ENCODE measurements at places on chromosomes 5 and 9. TPM values are rescaled to one million over a fixed set of nuclear protein-coding genes. Genes with fewer than 3 reads are reported as not detected.

CARD9 gene
- total RNA-seq, result 0.86 TPM

- no peak for DNase-seq
Measured at GRCh38 chr9:126154869-126155268, 171.8 kb upstream of the MVB12B start.

DNA sequence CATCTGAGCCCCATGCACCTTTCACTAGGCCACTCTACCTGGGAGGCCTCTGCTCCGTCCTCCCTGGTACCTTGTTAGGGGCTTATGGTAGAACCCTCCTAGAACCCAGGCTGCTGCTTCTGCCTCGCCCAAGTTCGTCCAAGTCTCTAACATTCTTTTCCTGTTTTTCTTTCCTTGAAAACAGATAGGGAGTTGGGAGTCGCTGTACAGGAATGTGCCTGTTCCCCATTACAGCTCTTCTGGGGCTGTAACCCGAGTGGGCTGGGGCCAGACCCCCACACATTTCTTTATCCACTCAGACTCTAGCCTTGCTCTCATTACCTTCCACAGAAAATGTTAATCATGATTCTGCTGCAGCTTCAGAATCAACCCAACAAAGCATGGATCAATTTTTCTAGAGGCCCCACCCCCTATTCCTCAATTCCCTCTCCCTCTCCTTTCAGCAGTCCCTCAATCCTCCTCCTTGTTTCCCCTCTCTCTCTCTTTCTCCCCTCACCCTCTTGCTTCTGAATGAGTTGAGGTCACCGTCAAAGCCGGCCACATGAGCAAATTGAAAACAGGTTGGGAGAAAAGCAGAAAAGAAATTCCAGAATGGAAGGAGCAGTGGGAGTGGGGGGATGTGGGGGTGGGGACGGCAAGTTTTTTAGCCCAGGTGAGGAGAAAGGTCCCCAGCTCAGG is 193.8 kb upstream of the TRIM32 start:
- DNase-seq, result no peak

- no peak for DNase-seq
Measured at GRCh38 chr9:78902051-78902450, 605.1 kb downstream of the PSAT1 start.

- DNase-seq, result no peak
Measured at GRCh38 chr9:13731637-13732036, 452.1 kb upstream of the MPDZ start.

- no peak for DNase-seq
Measured at GRCh38 chr5:81409896-81410295, 16.0 kb upstream of the ACOT12 start.

GRCh38 chr9:125190361-125190801 is 778 bp upstream of the PPP6C start:
- no peak for DNase-seq

DNA sequence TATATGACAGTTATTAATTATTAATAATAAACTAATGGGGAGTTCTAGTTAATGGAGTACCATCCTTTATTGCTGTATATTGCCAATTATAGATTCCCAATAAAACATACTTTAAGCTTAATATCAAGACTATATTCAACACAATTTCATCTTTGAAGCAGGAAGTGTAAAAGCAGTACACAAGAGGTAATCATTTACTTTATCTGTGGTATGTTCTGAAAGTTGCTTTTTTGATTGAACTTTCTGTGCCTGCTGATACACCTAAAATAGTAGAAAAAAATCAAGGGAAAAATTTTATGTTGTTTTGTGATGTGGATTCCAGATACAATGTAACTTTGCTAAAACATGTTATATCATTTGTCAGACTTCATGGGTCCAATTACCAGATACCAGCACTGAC is 58.0 kb downstream of the ACO1 start:
- DNase-seq, result no peak

GRCh38 chr9:128138001-128138400 is 10.5 kb upstream of the PTGES2 start:
- DNase-seq, result no peak

SLCO6A1 gene
- not detected for total RNA-seq

EFNA5 gene
- total RNA-seq, result 0.20 TPM

GRCh38 chr5:175554296-175554695 is 75.9 kb downstream of the SFXN1 start:
- no peak for DNase-seq

GRCh38 chr9:17627641-17628040 is 48.8 kb downstream of the SH3GL2 start:
- no peak for DNase-seq

DNA sequence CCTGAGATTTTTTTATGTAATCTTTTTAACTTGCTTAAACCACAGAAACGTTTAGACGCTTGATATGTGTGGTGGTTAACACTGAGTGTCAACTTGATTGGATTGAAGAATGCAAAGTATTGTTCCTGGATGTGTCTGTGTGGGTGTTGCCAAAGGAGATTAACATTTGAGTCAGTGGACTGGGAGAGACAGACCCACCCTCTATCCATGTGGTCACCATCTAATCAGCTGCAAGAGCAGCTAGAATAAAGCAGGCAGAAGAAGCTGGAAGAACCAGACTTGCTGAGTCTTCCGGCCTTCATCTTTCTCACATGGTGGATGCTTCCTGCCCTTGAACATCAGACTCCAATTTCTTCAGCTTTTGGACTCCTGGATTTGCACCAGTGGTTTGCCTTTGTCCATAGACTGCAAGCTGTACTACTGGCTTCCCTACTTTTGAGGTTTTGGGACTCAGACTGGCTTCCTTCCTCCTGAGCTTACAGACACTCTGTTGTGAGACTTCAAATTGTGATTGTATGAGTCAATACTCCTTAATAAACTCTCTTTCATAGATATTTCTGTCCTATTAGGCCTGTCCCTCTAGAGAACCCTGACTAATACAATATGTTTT is 816.0 kb upstream of the CDH9 start:
- no peak for DNase-seq

SH2D3C gene
- total RNA-seq, result 8.1 TPM

DNA sequence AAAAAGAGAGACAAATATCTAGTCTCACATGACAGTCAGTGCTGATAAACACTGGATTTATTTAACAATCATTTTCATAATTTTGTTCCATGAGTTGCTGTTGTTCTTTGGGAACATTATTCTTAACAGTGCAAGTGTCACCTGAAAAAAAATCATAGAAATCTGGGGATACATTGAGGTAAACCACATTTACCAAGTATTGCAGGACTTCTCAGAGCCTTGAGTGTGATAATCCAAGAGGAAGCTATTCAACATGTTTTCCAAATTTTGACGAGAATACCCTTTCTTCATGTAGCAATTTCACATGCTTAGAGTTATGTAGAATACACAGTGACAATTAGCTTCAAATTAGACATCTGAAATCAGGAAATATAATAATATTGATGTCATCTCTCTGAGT is 108.5 kb downstream of the MEGF10 start:
- DNase-seq, result no peak

DNA sequence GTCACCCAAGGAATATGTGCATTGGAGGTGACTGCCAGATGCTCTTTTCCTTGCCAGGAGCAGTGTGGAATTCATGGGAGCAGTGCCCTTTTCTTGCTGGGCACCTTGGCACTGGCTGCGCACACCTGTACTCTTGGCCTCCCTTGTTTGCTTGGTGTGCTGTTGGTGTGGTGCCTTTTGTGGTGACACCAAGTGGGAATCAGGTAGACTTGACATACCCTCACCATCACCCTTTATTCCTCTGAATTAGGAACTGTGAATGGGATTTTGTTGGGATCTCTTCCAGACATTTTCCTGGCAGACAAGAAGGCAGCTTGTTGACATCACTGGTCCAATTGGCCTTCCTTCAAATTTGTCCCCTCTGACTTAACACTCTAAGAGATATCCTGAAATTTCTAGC is 82.3 kb downstream of the RAI14 start:
- DNase-seq, result no peak

DNA sequence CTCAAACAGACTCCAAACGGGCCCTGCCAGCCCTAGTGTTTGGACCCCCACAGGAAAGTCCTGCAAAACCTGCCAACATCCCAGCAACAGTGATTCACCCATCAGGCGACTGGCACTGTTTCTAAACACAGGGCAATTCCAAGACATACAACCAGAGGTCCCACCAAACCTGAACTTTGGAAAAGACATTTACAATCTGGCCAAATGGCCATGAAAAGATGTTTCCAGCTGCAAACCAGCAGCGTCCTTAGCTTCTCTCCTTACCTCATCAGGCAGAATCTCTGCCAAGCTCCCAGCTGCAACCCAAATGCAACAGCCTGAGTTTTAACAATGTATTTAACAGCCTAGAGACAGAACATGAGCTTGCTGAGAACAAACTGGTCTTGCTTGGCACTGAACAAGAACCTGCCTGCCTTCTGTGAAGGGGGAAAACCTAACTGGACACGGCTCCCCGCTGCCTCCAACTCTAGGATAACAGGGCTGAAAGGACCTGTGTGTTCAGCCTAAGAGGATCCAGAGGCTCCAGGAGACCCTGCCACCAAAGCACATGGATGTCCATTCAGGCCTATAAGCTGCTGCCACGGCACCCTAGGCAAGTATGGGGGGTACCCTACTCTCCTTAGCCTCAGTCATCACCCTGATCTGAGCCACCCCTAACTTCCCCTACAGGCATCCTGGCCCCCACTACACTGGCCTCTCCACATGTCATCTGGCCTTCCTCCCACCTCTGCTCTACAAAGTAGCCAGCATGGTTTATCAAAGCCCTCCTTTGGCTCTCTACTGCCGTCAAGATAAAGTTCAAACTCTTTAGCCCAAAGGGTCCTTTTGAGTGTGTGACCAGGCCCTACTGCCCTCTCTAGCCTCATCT is 5.6 kb downstream of the P4HA2 start:
- peak; percentile 27 for DNase-seq

GRCh38 chr5:96752341-96753016 is 55.3 kb downstream of the ERAP1 start:
- DNase-seq, result no peak

DNA sequence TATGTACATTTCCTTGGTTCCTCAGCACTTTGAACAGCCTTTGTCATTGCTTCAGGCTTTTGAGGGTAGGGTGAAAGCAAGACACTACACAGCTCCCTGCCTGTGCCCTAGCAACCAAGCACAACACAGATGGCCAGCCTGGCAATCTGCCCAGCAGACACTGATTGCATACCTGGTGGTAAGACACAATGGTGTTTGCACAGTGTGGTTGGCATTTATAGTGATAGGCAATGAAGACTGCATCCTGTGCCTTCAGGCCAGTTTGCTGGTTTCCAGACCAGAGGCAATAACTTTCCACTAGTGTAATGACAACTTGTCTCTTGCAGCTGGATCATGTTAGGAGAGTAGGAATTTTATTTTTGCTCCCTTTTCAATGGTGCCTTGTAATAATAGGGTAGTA is 144.5 kb upstream of the TNC start:
- no peak for DNase-seq
